ENCODE measurements at places on chromosomes 6 and 20.

DNA sequence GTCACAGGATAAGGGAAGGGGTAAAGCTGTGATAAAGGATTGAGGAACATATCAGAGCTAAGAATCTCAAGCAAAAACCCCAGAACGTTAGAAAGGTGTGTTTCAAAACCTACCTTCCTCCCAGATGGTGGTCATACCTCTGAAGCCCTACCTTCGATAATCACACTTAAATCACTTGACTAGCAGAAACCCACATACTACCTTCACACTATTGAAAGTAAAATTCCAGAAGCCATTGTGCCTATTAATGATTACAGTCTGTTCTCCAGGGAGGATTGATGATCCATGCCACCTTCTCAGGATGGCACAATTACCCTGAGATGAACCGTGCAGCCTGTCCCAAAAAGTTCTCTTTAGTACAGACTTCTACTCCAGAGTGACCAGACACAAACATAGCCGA is 72.3 kb upstream of the SOX4 start:
- DNase-seq: no peak

DNA sequence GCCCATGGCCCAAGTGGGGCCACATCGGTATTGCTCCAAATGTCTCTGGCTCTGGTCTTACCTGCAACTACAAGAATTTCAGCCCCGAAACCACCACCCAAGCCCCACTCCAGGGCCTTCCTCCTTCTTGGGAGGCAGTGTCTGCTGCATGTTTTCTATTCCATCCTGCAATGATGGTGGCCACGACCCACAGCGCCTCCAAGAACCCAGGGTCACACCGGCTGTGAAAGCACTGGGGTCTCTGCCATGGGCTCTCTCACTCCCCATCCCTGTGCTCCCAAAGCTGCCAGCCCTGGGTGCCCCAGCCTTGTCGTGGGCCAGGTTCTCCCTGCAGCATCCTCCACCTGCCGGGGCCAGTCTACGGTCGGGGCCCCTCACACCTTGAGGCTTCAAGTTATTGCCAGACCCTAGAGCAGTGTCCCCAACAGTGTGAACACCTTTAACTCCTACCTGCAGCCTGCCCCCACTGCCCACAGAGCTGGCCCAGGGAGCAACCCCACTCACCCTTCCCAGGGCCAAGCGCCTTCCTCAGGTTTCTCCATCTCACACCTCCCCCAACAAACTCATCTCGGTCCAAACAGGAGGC is 115.4 kb downstream of the JPH2 start:
- DNase-seq: no peak

GRCh38 chr6:133337308-133337707 is 96.2 kb downstream of the EYA4 start:
- no peak for DNase-seq

GRCh38 chr6:43296780-43297497 is 1.1 kb upstream of the SLC22A7 start:
- no peak for DNase-seq

DNA sequence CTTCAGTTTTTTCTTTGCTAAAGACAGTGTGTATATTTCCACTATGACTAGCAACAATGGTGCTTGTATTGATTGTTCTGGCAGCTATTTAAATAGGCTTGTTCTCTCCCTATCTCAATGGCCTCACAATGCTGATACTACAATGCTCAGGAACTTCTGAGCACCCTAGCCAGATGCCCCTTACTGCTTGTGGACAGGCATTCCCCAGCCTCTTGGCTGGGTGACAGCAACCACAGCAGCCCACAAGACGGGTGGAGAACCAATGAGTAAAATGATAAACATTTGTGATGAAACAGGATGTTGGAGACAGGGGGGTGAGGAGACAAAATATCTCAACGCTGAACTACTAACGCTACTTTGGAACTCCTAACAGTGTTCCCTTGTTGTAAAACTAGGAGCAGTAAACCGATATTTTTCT is 42.3 kb downstream of the HIVEP2 start:
- no peak for DNase-seq

DNA sequence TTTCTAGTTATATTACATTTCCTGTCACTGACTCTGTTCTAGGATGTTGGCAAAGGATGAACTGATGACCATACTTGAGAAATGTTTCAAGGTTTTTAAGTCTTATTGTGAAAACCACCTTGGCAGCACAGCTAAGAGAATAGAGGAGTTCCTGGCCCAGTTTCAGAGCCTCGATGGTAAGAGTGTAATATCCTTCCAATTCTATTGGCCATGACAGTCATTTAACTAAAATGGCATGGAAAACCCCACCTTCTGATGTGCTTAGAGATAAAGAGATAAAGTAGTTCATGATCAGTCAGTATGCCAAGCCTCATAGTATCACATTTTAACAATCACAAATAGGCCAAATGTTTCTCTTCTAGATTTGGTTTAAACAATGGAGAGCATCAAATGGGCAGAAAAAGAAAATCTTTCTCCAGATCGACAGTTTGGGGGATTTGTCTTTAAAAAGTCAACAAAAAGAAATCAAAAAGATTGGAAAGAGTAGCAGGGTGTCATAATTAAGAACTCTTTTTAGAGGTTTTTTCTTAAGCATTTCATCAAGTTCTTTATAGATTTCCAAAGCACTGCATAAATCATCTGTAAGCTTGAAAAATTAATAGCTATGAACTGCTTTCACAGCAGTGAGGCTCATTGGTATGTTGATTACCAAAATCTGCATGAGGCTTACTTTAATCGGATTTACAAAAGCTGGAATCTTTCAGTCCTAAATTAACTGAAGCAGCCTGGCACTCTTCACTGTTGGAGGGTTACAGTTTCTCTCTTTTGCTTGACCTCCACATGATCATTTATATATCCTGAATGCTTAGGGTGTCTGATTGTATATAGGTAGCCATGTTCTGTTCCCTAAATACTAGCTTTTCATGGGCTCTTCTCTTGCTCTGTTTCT is 48.7 kb downstream of the AKIRIN2 start:
- DNase-seq: no peak

- no peak for DNase-seq
Observed at GRCh38 chr6:147081076-147081609, 123.1 kb upstream of the STXBP5 start.

DNA sequence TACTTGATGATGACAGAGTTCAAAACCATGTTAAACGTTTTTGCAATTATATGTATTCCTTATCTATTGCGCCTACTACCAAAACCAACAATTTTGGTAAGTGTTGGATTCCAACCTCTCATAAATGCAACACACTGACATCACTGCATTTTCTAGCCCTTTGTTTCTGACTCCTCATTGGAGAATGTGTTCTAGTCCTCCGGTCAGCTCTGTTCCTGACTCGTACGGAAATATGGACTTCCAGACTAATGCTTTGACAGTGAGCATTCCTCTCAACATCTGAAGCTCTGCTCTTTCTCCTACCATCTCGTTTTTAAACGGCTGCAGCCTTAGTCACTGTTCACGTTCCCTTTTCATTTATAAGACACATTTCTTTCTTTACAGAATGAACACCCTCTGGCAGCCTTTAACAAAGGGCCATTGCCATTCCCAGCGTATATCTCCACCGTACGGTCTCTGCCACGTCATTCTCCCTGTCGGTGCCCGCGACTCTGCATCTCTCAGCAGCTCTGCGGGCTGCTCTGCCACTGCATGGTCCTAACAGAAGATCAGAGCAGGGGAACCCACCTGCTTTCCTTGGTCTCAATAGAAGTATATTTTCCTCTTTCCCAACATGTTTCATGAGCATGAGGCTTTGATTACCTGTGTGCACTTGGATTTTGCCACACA is 103.0 kb upstream of the SYNDIG1 start:
- no peak for DNase-seq

- peak; percentile 53 for DNase-seq
Observed at GRCh38 chr20:438571-439469, 23.5 kb downstream of the TBC1D20 start.

DNA sequence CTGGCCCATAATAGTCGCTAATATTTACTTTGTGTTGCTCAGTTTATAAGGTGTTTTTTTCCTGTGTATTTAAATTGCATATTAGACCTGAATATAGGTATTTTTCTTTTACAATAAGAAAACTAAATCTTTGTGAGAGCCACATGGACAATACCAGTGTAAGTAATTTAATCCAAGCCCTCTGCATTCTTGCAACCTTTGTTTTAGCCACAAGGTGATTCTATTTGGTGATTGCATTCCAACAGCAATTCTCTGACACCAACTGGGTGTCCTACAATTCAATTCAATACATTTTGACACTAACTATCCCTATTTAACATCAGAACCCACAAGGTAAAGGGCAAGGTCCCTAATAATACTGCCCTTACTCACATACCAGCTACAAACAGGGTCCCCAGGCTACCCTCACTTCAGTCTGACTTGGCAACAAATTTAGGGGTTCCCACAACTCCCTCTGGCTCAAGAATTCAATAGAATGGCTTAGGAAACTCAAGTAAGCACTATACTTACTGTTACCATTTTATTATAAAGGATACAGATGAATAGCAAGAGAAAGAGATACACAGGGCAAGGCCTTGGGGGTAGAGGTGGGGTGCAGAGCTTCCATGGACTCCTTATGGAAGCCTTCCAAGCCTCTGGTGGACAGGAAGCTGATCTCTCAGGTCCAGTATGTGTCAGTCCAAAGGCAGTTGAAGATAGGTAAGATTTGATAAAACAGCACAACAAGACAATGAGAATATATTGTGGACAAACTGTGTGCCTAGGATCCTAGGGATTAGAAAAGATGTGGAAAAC is 169.3 kb downstream of the CD83 start:
- DNase-seq: no peak

DNA sequence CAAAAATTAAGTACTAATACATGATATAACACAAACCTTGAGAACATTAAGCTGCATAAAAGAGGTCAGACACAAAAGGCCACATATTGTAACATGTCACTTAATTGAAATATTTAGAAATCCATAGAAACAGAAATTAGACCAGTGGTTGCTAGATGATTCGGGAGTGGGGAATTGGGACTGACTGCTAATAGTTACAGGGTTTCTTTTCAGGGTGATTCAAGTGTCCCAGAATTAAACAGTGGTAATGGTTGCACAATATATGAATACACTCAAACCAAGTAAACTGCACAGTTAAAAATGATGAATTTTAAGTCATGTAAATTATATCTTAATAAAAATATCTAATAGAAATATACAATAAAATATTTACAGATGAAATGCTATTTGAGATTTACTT is 174.5 kb downstream of the WDR27 start:
- no peak for DNase-seq

DNA sequence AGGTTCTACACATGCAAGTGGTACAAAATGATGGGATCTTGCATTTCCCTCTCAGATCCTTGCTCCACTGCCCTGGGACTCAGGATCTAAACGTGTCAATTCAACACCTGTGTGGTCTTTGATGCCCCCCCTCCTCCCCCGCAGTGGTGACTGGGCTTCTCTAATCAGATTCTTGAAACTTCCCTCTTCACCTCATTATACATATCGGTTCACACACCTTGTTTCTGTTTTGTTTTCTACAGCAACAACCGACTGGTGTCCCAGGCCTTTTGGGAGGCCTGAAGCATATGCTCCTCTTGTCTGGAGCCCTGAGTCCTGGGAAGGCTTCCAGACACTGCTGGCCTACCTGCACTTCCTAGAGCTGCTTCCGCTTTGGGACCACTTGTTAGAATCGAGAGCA is 20.0 kb downstream of the SAMD3 start:
- peak; percentile 24 for DNase-seq
